ENCODE measurements at places on chromosomes 13 and 19. TPM values are rescaled to one million over a fixed set of nuclear protein-coding genes. Genes with fewer than 3 reads are reported as not detected.

GRCh38 chr19:55206664-55207500 lies 2.4 kb downstream of the PTPRH start:
- peak; percentile 75 for DNase-seq

GRCh38 chr13:48594096-48594815 lies 59.5 kb upstream of the CYSLTR2 start:
- DNase-seq = no peak

- DNase-seq = peak; percentile 59
Measured at GRCh38 chr13:99658261-99658991, 157.2 kb downstream of the TM9SF2 start.

Gene FFAR3
- not detected for total RNA-seq

GRCh38 chr19:31543456-31543855 lies 194.2 kb upstream of the TSHZ3 start:
- no peak for DNase-seq

- no peak for DNase-seq
Measured at GRCh38 chr13:27549406-27549981, 70.8 kb downstream of the LNX2 start.

DNA sequence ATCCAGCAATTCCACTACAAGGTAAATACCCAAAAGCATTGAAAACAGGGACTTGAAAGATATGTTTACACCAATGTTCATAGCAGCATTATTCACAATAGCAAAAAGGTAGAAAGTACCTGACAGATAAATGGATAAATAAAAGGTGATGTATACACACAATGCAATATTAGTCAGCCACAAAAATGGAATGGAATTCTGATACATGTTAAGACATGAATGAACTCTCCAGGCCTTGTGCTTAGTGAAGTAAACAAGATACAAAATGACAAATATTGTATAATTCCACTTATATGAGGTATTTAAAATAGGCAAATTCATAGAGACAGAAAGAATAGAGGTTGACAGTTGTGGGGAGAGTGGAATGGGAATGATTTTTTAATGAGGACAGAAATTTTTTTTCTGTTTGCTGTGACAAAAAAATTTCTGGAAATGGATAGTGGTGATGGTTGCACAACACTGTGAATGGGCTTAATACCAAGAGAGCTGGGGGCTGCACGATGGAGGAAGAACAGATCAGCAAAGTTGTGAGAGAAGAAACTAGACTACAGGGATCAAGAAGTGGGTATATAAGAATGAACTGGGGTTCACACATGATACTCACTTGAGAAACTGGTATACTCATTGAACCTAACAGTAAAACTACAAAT lies 137.2 kb downstream of the MZT1 start:
- no peak for DNase-seq

- no peak for DNase-seq
Measured at GRCh38 chr13:49063011-49063410, 87.3 kb downstream of the FNDC3A start.

Gene PDX1
- not detected for total RNA-seq

DNA sequence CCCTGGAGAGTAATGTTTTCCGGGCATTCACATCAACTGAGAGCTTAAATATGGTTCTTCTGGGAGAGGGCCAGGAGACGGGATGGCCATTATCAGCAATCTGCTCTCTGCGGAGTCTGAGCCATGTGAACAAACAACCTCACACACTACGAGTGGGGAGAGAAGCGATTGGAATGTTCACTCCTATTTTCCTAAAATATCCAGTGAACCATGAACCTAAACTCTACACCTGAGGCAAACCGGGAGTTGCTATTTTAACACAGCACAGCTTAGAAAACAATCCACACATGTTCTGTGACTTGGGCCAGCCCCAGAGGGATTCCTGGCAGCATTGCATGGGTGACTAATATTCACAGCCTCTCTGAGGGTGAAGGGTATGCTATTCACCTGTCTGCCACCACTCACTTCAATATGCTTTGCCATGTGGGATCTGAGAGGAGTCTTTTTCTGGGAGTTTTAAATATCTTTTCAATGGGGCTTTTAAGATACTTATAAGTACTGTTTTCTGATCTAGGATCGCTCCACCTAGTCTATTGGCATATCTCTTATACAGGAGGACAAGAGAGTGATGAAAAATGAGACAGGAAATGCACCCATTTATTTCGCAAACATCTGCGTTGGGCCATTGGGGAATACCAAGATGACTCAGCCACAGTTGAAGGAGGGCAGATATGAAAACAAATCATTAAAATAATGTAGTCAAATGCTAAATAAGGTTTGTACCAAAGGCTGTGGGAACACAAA lies 72.6 kb upstream of the SERP2 start:
- DNase-seq = peak; percentile 53

Gene ZNF296
- not detected for total RNA-seq

DNA sequence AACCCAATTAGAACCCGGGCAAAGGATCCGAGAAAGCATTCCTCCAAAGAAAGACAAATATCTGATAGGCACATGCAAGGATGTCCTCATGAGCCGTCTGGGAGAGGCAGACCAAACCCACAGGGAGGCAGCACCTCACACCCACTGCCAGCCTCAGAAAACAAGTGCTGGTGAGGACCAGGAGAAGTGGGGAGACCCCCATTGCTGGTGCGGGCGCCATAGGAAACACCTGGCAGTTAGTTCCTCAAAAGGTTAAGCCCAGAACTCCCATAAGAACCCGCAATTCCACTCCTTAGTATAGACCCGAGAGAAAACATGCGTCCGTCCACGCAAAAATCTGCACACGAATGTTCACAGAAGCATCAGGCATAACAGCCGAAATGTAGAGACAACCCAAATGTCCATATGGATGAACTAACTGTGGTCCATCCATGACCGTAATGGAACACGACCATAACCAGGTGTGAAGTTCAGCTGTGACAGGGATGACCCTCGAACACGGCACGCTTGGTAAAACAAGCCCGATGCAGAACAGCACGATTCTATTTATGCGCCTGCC lies 7.9 kb downstream of the ZNF787 start:
- DNase-seq = no peak

Gene CRB3
- not detected for total RNA-seq

GRCh38 chr13:35472323-35472881 lies 4.1 kb downstream of the MAB21L1 start:
- no peak for DNase-seq

DNA sequence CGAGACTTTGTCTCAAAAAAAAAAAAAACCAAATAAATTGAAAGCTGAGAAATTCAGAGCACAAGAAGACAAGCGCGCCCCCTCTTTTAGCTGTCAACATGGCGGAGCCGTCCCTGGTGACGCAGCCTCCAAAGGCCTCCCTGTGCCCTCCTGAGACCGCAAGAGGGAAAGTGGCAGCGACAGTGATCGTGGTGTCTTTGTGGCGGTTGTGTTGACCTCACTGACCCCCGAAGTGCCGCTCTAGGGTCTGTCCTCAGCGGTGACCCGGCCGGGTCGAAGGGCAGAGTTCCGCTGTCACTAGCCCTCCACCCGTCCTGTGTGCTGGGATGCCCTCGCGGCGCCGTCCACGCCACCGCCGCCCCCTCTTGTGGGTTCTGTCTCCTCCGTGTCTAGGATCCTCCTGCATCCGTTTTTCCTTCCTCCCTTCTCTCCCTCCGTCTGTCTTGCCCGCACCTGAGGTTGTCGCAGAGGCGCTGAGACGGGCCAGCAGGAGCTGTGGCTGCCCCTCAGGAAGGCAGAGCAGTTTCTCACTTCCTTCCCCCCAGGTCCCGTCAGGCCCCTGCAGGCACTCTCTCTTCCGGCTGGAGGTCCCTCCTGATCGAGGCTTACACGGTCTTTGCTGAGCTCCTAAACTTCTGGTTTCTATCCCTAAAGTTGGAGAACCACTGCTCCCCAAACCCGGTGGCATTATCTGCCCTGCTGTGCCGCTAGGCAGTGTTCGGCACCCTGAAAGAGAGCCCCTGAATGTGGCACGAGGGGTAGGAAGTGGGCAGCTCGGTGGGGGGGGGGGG lies 7.2 kb downstream of the UHRF1 start:
- no peak for DNase-seq

- no peak for DNase-seq
Measured at GRCh38 chr13:112928972-112929782, 39.8 kb upstream of the MCF2L start.

- DNase-seq = no peak
Measured at GRCh38 chr13:79011179-79011578, 352.2 kb upstream of the OBI1 start.

Gene LRRC4B
- total RNA-seq = 0.47 TPM

DNA sequence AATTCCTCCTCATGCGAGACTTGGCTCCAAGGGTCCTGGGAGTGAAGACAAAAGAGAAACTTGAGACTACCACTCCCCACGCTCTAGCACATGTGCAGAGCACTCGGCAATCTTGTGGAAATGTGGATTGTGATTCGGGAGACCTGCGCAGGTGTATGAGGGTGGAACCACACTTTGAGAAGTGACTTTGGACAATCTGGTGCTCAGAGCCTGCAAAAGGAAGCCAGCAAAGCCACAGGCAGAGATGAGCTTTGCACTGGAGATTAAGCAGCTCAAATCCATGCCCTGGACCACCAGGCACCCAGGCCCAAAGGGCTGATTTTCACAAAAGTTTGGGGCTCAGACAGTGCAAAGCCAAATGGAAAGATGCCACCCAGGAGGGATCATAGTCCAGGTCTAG lies 162.5 kb upstream of the TSHZ3 start:
- no peak for DNase-seq

DNA sequence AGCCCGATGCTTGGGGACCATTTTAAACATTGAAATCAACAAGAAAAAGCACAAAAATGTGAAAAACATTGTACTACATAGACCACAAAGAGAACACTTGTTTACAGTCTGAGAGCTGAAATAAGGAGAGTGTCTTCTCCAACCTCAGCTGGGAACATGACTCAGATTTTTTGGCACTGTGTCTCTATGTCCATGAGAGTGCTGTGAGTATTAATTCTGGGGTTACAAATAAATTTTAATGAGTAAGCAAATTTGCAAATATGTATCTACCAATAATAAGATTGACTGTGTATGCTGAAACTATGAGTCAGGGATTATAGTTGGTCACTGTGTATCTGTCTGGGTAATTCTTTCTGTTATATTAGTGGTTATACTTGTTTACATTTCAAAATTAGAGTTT lies 174.0 kb downstream of the DCT start:
- no peak for DNase-seq

DNA sequence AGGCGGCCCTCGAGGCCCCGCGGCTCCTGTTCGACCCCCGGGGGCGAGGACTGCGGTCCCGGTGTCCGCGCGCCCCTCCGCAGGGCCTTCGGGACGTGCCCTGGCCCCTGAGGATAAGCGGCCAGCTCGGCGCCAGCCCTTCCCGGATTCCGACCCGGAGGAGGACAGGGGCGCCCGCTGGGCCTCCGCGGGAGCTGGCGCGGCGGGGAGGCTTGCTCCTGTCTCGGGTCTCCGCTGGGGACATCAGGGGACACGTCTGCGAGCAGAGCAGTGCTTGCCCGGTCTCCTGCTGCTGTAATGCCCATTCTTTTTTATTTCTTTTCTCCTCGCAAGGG lies 829 bp downstream of the B3GLCT start:
- peak; percentile 40 for DNase-seq

DNA sequence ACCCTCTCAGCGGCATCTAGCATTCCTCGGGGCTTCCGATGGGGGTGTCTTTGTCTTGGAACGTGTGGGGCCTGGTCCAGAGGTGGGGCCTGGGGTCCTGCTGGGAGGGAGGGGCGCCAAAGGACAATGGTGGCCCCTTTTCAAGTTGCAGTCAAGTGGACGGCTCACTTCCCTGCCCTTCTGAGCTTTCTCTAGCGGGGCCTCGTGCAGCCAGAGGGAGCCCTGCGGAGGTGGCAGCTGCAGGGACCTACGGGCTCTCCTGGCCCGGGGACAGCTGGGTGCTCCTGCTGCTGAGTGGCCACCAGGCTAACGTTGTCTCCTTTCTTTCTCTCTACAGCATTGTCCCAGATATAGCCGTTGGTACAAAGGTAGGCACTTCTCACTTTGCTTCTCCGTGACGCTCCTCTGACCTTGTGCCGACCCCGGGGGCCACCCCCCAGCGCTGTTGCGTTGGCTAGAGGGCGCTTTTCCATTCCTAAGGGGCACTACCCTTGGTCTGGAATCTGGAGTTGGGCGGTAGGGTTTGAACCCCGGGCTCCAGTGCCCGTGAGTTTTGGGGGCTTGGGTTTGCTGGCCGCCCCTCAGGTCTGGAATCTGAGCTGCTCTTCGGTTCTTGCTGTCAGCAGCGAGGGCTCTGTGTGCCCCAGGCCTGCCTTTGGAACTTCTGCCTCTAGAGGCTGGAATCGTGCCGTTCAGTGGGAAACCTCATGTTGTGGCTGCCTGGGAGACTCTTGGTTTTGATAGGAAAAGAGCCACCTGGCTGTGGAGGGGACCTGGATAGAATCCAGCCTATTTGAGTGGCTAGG lies 2.0 kb downstream of the PTBP1 start:
- no peak for DNase-seq

GRCh38 chr13:25848812-25849745 lies 202.7 kb downstream of the SHISA2 start:
- DNase-seq = no peak

DNA sequence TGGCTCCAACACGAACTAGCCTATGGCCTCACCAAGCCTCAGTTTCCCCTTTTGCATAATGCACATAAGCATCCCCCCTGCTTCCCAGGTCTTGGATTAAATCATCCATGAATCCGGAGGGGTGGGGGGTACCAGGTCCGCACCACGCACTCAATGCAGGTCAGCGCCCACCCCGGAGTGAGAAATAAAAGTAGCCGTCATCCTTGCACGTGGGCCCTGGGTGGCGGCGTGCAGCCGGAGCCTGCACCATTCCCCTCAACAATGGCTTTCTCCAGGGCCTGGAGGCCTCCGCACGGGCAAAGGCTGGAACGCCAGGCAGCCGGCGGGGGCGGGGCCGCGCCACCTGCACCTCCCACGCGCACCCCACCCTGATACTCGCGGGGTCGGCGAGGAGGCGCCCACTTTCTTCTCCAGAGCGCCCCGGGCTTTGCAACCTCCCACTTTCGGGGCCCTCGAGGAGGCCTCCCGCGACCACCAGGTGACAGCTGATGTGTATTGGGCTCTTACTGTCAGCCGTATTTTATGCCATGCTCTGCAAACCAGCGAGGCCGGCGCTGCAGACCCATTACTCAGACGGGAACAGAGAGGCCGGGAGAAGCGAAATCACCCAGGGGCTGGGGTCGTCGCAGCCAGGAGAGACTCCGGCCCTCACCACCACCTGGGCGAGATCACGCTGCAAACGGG lies 767 bp upstream of the GADD45B start:
- DNase-seq = peak; percentile 62

- DNase-seq = no peak
Measured at GRCh38 chr19:990119-990571, 6.0 kb downstream of the WDR18 start.

GRCh38 chr13:39641645-39642044 lies 13.8 kb upstream of the COG6 start:
- no peak for DNase-seq

DNA sequence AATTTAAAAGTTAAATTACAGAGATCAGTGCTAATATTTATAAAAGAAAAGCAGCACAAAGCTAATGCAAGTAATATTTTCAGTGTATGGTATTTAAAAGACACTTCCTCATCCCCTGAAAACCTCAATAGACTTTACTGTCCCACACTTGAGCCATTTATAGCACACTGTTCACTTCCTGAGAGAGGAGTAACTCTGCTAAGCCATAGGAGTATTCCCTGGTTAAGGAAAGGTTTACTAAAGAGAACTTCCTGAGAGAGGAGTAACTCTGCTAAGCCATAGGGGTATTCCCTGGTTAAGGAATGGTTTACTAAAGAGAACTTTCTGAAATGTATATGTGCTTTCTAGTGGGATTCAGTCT lies 159.4 kb downstream of the NHLRC3 start:
- no peak for DNase-seq

Gene KIR3DL1
- total RNA-seq = not detected

Gene ANKRD24
- 0.22 TPM for total RNA-seq

GRCh38 chr19:35513628-35514281 lies at the start of gene DMKN:
Gene DMKN (minus strand): TSS chr19:35513649. CDS start chr19:35513475, 174 bp downstream.
- no peak for DNase-seq

Measured in left ventricle myocardium inferior (tissue), 1 donor.